ENCODE measurements at places on chromosomes 3 and 15. TPM values are rescaled to one million over a fixed set of nuclear protein-coding genes. Genes with fewer than 3 reads are reported as not detected.

The LIPC gene
- total RNA-seq = 0.08 TPM

The POLQ gene
- 13.3 TPM for total RNA-seq

The GOLGA6L10 gene
- 1.6 TPM for total RNA-seq

The APOD gene
- total RNA-seq = 2.7 TPM

The UBA7 gene
- total RNA-seq = 8.3 TPM

The THSD4 gene
- 33.2 TPM for total RNA-seq

The TMCO5A gene
- total RNA-seq = not detected

The MKRN3 gene
- total RNA-seq = 13.0 TPM

The LRRN1 gene
- not detected for total RNA-seq

The SATB1 gene
- 15.2 TPM for total RNA-seq

The KLHL40 gene
- total RNA-seq = not detected

The GHRL gene
- total RNA-seq = 1.8 TPM

The P2RY14 gene
- total RNA-seq = not detected

The ZNF619 gene
- total RNA-seq = 5.0 TPM

The GRAMD1C gene
- total RNA-seq = 5.2 TPM

The FGF7 gene
- total RNA-seq = 0.66 TPM
